NCI-H82 (cell line): ENCODE measurements at places on chromosomes 7 and 10.

- DNase-seq: no peak
These were observed 20.6 kb downstream of the VTI1A start for GRCh38 chr10:112467541-112468075.

DNA sequence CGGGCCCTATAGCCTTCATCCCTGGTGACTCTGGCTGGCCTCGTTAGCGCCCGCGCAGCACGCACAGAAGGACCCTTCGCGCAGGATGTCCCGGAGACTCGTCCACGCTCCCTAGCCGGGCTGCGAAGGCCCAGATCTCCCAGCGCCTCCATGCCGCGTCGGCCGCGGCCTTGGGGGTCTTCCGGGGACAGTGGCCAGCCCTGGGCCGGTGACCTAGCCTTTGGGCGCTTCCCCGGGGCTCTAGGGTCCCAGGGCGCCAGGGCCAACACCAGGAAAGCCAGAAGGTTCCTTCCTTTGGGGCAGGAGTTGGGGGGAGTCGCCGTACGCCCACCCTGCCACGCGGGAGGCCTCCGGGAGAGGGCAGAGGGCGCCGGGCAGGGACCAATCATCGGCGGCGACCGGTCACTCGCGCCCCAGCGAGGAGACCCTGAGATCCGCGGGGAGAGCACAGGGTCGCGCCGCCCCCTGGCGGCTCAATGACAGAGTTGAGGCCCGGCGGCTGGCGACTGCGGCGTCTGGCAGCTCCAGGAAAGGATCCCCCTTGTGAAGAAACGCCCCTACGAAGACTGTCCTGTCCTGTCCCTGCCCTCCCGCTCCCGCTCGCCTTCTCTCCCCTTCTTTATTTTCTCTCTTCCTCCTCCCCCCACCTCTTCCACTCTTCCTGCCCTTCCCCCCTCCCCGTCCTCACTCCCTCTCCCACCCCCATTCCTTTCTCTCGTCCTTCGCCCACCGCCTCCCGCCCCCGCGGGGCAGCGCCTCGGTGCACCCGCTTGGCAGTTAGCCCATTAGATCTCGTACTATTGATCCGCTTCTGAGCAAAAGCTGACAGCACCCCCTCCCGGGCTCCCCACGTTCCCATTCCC is 62.3 kb upstream of the LBX1 start:
- peak; percentile 93 for DNase-seq

DNA sequence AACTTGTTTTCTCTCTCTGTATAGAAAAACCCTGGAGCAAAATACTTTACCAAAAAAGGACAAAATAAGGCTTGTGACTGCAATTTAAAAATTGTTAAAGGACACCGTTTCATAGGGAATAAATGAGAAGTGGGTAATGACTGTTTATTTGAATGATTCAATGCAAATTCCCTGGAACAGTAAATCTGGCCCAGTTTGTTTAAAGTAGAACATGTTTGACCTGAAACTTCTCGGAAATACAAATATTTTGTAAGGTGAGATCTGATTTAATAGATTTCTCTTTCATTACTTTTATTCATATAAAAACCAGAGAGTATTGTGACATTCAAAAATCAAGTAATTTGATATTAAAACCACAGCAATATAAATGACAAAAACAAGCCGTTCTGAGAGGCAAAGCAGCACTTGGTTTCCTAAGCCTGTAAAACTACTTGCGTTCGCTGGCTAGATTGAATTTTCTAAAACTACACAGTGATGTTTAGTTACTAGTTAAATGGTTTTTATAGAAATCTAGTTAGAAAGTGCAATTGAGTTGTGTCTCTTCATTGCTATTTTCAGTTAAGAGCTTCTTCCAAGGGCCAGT is 76.8 kb upstream of the PITRM1 start:
- no peak for DNase-seq

- DNase-seq: no peak
These were observed 79.5 kb upstream of the FAM20C start for GRCh38 chr7:112881-113280.

DNA sequence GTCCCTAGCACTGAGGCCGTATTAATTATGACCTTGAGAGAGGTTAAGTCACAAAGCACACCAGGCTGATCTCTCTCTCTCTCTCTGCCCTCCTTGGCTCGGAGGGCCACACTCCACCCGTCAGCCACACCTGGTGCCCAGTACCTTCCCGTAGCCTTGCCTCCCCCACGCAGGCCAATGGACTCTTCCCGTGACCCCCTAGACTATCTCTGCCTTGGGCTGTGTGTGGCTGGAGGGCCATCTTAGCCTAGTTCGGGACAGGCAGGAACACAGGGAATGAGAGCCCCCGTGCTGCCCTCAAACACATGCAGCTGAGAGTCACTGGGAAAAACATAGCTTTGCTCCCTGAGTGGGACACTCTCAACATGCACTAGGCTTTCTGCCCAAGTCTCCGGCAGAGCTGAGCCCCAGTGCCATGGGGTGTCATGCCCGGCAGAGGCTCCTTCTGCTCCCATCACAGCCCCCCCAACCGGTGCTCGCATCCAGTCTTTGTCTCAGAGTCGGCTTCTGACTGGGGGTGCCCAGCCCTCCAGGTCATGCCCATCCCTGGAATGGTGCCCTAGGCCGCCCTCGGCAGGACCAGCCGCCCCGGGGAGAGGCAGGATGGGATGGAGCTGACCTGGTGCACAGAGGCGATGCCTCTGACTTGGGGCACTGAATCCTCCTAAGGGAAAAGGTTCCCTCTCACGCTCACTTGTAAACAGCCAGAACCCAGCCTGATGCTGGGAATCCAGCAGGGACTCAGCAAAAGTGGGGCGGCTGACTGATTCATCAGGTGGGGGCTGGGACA is 63.0 kb downstream of the TCERG1L start:
- no peak for DNase-seq

DNA sequence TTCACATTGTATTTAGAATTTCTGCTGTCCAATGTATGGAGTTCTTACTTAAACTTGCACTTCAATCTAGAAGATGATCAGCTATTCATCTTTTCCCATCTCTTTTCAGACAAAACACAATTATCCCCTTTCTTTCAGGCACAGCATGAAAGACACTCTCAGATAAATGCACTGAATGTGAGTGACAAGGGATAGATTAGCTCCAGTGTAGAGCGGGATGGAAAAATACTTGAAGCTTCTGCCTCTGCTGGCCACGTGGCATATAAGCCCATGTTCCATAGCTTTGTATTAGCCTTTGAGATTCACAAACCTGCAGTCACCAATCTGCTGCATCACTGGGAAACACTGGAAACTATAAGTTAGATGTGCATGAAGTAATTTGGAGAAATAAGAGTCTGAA is 162.2 kb upstream of the FAM3C start:
- peak; percentile 41 for DNase-seq

DNA sequence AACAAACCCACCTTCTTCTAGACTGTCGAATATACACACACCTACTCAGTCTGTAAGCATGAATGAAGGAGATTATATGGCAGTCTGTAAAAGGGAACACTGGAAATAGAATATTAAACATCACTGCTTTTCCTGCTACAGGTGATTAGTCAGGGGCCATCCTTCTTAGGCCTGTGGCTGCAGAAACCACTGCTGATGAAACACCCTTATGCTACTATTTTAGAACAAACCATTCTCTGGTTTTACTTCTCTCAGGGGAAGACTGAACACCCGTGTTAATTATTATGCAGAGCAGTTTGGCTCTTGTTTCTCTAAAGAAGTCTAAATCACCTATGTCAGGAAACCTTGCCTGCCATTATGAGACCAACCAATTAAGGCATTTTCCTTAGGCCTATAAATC is 351.1 kb upstream of the KLF6 start:
- DNase-seq: no peak

DNA sequence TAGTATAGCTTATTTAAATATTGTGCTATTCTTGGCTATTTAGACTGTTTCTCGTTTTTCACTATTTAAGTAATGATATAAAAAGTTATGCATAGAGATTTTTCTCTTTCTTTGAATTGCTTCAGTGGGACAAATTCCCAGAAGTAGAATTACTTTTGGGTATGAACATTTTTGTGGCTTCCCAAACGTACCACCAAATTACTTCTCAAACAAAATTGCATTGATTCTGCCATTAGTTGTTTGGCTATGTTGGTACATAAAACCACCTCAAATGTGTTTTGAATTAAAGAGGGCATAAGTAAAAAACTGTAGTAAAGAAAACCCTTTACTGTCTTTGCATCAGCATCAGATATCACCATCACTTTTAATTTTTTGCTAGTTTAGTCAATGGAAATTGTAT is 31.0 kb downstream of the AKR1B1 start:
- no peak for DNase-seq

GRCh38 chr7:104695563-104695962 is 318.4 kb upstream of the KMT2E start:
- DNase-seq: no peak

DNA sequence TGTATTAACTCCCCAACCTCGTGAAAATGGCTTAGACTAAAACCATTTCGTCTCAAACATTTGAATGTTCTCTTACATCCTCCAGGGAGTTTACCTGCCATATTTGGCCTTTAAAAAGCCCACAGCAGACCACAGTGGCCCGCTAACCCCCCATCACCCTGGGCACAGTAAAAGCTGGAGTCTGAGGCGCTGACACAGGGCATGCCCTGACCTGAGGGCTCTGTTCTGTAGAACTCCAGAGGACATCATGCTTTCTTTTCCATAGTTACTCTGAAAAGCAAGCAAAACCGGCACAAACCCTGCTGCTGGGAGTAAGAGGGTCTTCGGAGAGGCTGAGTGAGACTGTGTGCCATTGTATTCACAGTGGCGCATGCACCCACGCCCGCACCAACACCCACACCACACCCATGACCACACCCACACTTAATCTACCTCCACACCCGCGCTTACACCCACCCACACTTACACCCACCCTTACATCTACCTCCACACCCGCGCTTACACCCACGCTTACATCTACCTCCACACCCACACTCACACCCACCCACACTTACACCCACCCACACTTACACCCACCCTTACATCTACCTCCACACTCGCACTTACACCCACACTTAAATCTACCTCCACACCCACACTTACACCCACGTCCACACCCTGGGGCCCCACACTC is 32.1 kb downstream of the LRRC27 start:
- peak; percentile 31 for DNase-seq

- DNase-seq: no peak
These were observed 397.7 kb downstream of the CNTNAP2 start for GRCh38 chr7:146514304-146514703.

DNA sequence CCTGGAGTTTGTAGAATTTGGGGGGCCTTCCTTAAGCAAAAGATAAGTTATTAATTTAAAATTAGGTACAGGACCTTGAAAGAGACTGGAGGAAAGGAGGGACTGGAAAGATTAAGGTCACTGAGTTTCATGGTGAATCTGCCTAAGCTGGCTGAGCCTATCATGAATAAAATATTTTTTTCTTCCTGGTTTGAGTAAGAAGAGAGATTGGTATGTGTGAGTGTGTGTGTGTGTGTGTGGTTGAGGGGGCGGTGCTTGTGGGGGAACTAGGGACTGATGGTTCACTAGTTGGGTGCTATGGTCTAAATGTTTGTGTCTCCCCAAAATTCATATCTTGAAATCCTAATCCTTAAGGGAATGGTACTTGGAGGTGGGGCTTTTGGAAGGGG is 142.5 kb upstream of the PRKCQ start:
- no peak for DNase-seq

- DNase-seq: peak; percentile 4
These were observed 552.1 kb downstream of the SORCS1 start for GRCh38 chr10:106612381-106612780.

DNA sequence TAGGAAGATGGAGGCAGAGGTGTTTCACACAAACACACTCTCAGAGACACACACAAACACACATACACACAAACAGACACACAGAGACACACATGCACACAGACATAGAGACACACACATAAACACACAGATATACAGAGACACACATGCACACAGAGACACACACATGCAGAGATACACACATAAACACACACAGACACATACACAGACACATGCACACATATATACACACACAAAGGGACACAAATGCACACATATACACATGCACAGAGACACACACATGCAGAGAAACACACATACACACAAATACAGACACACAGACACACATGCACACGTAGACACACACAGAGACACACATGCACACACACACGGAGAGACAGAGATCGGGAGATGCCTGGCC is 163.3 kb downstream of the TCERG1L start:
- DNase-seq: no peak

DNA sequence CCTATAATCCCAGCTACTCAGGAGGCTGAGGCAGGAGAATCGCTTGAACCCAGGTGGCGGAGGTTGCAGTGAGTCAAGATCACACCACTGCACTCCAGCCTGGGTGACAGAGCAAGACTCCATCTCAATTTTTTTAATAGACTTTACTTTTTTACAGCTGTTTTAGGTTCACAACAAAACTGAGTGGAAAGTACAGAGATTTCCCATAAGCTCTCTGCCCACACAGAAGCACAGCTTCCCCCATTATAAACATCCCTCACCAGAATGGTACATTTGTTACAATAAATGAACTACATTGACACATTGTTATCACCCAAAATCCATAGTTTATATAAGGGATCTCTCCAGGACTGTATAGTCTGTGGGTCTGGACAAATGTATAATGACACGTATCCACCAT is 14.6 kb upstream of the PRRT4 start:
- no peak for DNase-seq

DNA sequence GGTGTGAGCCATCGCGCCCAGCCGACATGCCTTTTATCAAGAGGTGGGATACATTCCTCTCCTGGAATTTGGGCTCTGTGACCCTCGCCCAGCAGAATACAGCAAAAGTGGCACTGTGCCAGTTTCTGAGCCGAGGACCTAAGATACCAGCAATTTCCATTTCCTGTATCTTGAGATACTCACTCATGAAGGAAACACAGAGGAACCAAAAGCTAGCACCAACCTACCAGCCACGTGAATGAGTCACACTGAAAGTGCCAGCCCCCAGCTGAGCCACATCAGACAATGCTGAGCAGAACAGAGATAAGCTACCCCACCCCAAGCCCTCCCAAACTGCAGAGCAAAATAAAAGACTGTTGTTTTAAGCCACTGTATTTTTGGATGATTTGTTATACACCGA is 56.3 kb downstream of the CACUL1 start:
- DNase-seq: no peak

GRCh38 chr10:1195828-1196227 is 139.6 kb downstream of the WDR37 start:
- DNase-seq: no peak

DNA sequence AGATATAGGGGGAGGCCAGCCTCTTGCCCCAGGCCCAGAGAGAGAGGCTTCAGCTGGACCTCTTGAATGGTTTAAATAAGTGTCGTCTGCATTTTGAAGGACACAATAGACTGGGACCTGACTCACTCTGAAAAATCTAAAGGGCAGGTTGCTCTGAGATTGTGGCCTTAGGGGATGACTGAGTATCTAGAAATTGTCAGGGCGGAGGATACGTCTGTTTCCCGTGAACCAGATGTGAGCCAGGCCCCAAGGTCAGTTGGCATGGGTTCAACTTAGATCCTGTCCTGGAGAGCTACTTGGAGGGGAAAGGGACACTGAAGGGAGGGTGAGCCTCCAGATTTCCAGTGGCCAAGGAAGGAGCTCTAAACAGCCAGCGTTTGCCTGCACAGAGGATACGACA is 110.2 kb downstream of the CHN2 start:
- no peak for DNase-seq

DNA sequence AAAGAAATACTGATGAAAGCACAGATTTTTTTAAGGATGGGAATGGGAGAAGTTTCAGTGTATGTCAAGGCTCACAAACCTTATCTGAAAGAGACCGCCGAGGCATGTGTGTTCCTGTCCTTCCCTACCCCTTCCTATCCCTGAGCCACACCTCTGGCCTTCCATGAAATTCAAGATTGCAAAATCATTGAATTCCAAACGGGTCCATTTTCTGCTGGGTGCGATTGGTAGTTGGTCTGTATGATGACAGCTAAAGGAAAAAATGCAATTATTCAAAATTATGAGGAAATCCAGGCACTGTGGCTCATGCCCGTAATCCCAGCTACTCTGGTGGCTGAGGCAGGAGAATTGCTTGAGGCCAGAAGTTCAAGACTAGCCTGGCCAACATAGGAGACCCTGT is 170.1 kb downstream of the ARHGAP12 start:
- DNase-seq: no peak
